ENCODE measurements at places on chromosomes 1 and 21. TPM values are rescaled to one million over a fixed set of nuclear protein-coding genes. Genes with fewer than 3 reads are reported as not detected.

DNA sequence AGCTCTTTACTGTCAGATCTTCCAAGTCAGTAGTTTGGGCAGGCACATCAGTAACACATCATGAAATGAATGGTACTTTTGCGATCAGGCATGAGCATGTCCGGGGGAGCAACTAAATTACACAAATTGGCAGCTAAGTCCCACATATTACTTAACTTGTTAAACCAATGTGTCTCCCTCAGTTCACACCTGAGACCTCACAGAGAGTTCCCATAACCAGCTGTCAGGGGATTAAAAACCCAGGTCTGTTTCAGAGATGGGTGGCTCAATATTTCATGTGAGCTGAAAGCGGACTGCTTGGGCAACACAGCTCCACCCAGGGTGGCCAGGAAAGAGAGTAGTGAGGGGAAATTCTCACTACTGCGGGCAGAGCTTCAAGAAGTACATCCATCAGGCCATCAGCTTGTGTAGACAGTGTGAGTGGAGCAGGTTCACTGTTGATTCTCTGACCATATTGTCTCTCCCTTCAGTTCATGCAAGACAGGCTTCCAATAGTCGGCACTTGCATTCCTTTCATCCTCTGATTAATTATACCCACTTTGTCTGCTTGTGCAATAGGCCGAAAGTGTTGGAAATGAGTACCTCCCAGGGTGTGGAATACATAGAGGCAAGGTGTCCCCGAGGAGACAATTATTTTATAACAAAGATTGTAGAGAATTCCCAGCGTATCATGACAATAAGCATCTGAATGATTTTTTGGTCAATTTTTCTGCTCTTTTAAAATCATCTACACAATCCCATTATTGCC is 139.9 kb downstream of the PTGER3 start:
- DNase-seq: no peak

DNA sequence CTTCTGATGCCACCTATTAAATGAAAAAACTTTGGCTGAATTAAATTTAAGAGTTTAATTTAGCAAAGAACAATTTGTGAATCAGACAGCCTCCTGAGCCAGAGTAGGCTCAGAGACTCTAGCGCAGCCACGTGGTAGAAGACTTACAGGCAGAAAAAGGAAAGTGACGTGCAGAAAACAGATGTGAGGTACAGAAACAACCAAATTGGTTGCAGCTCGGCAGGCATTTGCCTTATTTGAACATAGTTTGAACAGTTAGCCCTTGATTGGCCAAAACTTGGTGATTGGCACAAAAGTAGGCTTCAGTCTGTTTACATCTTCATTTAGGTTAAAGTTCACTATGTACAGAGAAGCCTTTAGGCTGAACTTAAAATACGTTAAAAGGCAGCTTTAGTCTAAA is 22.9 kb downstream of the TCP10L start:
- no peak for DNase-seq

DNA sequence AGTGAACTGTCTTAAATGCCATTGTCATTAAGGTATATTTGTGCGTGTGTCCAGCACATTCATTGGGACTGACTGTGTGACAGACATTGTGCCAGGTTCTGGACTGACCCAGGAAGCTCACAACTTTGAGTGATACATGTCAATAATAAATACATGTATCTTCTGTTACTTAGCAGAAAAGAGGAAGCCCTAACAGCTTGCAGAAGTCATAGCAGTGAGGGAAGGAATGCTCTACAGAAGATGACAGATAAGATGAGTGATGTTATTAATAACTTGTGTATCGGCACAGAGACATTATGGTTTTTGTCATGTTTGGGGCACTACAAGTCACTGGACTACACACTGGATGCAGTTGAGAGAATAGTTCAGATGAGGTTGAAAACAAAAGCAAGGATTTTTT is 1.2 kb upstream of the SRSF11 start:
- DNase-seq: no peak

DNA sequence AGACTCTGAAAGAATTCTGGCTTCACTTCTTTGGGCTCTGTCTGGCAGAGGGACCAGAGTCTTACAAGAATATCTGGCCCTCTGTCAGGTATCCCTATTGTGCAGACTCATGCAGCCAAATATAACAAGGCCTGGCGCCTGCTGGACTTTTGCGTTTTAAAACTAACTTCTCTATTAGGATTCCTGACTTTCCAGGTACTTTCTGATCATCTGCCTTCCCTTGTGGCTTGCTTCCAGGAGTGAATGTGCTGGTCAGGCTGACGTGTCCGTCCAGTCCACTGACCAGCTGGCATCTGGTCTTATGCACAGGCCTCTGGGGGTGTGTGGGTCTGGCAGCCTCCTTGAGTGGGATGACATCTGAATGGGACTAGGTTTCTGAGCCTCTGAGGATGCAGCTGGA is 8.6 kb upstream of the RAB29 start:
- DNase-seq: no peak

DNA sequence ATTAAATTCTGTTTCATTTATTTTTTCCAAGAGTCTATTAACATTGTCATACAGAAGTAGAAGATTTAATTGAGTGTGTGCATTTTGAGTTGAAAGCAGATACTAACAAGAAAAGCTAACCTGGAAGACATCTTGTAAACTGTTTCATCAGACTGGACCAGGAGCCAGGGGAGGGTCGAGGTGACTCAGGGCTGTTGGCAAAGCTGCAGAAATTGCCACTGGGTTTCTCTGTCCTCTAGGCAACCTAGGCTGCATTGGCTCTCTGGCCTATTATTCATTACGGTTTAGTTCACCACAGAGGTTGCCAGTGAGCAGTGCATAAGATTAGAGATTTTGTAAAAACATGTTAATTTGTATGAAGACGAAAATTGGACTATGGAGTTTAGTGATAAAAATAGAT is 27.5 kb downstream of the ERG start:
- DNase-seq: no peak

Gene IRF6
- 21.5 TPM for total RNA-seq

All from upper lobe of left lung (tissue), 6 donors.